PC-9 (cell line): ENCODE measurements at places on chromosomes 3 and 15.

GRCh38 chr3:153897025-153897723 lies 224.0 kb upstream of the ARHGEF26 start:
- DNase-seq: no peak

DNA sequence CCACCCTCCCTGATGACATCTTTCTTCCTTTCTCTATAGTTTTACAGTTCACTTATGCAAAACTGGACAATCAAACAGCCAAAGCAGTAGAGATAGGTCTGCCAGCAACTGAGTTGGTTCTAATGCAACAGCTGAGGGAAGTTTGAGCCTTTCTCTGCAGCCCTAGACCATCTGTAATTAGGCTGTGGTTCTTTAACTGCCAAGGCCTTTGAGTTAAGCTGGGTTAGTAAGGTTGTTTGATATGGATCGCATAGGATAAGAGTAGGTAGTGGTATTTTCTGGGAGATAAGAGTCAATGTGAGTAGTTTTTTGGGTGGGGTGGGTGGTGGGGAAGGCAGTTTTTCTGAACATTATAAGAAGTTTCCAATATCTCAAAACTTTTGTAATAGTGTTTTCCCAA lies 3.0 kb downstream of the RPL39L start:
- DNase-seq: no peak

GRCh38 chr3:121595765-121596406 lies 2.7 kb downstream of the FBXO40 start:
- DNase-seq: no peak

- peak; percentile 91 for DNase-seq
Measured at GRCh38 chr3:129663045-129663446, 56.6 kb upstream of the PLXND1 start.

GRCh38 chr15:66292571-66293418 lies 573 bp upstream of the DIS3L start:
- DNase-seq: no peak

DNA sequence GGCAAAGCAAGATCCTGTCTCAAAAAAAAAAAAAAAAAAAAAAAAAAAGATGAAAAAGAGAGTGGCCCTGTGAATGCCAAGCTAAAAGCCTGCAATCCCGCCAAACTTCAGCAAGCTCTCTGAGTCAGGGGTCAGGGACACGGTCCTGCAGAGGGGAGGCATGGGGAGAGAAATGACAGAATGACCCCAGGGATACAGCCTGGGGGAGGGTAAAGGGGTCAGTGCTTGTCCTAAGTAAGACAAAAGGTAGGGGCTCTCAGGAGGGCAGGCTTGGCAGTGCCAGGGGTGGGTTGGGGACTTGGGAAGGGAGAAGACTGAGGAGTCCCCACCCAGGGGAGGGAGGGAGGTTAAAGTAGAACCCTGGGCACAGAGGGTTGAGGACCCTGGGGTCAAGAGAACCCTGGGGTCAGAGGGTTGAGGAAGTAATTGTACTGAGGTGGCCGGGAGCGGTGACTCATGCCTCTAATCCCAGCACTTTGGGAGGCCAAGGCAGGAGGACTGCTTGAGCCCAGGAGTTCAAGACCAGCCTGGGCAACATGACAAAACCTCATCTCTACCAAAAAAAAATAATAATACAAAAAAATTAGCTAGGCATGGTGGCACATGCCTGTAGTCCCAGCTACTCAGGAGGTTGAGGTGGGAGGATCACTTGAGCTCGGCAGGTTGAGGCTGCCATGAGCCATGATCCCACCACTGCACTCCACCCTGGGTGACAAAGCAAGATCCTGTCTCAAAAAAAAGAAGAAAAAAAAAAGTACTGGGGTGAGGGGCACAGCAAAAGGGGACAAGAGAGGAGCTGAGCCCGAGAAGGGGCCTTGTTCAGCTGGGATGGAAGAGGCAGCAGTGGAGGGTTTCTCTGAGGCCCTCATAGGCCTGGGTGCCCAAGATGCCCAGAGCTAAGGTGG lies 5.2 kb upstream of the SEMA3B start:
- DNase-seq: no peak

DNA sequence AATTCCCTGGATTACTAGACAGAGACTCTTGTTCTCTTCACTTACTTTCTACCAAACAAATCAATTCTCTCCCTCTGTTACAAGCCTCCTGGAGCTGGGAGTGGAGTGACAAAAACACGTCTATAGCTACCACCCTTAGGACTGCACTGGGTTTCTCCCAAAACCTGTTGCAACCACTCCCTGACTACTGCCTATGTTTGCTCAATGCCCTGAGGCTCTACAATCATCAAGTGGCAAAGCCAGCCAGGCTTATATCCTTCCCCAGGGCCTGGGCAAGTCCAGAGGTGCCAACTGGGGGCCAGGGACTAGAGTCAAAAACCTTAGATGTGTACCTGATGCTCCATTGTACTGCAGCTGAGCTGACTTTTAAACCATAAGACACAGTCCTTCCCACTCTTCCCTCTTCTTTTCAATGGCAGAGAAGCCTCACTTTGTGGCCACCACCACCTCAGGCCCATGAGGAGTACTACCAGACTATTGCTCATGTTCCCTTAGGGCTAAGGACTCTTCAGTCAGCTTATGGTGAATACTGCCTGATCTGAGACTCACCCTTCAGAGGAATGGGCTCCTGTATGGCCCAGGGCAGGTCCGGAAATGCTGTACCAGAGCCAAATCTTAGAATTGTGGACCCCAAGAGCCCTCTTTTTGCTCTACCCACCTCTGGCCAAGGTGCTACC lies 125.4 kb upstream of the PLCL2 start:
- no peak for DNase-seq

GRCh38 chr15:38864827-38865581 lies 300.4 kb upstream of the RASGRP1 start:
- DNase-seq: no peak

GRCh38 chr3:107370907-107371306 lies 6.3 kb upstream of the CCDC54 start:
- no peak for DNase-seq

- DNase-seq: no peak
Measured at GRCh38 chr3:141388395-141388794, 20.1 kb downstream of the ZBTB38 start.

DNA sequence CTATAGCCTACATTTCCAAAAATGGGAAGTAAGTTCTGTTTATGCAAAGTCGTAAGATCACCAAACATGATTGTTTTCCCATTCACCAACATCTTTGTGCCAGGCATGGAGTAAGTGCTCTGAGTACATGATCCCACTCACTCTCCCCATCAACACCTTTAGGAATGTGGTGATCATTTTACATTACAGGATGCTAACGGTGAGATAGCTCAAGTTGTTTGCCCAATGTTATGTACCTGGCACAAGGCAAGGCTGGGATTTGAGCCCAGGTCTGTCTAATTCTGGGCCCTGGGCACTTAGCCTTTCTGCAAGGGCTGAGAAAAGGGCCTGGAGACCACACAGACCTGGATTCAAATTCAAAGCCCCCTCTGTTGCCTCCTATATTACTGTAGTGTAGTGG lies 581.7 kb upstream of the CFAP20DC start:
- no peak for DNase-seq

GRCh38 chr15:40328176-40328575 lies 4.7 kb downstream of the INAFM2 start:
- DNase-seq: no peak

- peak; percentile 37 for DNase-seq
Measured at GRCh38 chr15:63833021-63833696, 589 bp downstream of the HERC1 start.

DNA sequence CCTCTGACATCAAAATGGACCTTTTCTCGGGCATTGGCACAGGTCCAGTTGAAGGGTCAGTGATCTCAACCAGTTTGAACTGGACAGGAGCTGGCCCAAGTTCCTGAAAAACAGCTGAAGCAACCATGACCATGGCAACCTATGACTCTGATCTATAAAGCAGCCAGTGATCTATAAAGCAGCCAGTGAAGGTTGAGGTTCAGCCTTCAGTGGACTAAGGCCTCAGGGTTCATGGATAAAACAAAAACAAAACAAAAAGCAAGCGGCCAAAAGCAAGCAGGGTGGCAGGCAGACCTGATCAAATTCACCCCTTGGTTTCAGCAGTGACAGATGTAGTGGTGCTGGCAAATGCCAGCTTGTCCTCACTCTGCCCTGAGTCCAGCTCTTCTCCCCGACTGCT lies 10.0 kb upstream of the CHRNB4 start:
- DNase-seq: no peak

DNA sequence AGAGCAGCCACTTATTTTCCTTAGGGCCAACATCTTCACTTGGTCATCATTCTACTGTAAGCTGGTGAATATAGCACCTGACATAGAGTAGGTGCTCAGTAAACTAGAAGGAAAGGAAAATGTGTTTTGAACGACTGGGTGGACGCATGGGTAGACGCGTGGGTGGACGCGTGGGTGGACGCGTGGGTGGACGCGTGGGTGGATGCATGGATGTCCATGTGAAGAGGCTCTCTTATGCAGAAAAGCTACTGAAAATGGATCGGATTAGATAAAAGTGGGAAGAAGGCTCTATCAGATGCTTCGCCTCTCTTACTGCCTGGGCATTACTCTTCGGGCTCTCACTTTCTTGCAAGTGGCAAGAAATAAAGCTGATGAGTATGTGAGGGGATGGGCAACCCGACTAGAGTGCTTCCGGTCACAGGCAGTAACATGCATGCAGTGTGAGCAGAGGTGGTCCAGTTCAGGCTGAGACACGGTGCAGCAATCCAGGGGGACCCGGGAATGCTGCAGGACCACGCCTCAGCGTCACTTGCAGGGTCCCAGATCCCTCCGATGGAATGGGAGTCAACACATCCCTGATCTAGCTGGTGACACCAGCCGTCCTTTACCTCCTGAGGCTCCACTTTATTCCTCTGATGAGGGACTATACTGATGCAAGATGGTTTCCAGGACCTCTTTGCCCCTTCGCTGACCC lies 138.0 kb upstream of the MEF2A start:
- no peak for DNase-seq

- DNase-seq: no peak
Measured at GRCh38 chr3:130640027-130640426, 106.6 kb downstream of the PIK3R4 start.

- no peak for DNase-seq
Measured at GRCh38 chr3:100231668-100232067, 29.1 kb upstream of the TBC1D23 start.

DNA sequence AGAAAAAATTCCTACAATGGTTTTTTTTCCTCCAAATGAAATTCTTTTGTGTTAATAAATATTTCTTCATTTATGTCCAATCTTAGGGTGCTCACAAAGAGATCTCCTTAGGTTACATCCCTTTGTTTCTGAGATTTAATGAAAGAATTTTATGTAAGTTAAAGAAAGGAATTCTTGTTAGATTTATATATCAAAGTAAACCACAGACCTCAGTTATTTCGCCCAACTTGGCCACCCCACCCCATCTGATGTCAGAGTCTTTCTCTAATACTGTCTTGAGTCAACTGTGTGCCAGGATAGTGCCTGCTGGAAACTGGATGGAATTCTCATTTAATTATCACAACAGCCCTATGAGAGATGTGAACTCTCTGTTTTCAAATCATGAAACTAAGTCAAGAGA lies 259.9 kb downstream of the OPA1 start:
- no peak for DNase-seq

GRCh38 chr15:68419301-68420175 lies 12.4 kb downstream of the ITGA11 start:
- DNase-seq: no peak

DNA sequence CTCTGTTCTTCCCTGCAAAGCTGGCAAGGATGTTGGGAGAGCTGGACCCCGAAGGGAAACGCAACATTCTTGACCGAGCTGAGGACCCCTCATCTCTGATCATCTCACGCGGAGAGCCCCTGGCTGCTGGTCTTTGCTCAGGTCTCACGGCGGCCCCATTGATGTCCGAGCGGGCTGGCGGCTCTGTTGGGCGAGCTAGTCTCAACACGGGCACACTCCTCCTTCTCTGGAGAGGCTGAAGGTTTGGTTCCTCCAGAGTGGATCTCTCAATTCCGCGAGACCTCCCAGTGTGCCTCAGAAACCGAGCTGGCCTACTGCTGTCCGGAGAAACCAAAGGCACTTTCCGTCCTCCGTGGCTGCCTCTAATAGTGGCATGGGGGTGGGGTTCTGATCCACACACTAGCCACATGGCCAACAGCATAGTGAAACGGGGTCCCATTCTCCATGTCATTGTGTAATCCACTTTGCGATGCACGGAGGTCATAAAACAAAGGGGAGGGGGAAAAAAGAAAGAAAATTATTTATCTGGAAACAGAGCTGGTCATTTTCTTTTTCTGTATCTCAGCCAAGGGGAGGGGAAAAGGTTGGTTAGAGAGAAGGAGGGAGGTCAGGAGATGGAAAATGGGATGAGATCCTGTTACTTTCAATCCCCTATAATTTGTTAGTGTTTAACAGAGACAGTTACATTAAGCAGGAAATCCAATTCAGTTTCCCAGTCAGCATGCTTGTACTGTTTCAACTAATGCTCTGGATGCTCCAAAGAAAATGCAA lies 1.3 kb downstream of the CCDC80 start:
- no peak for DNase-seq

GRCh38 chr3:133862161-133862560 lies 33.5 kb downstream of the RAB6B start:
- DNase-seq: no peak

GRCh38 chr3:16512435-16513140 lies 911 bp downstream of the RFTN1 start:
- DNase-seq: no peak

- peak; percentile 58 for DNase-seq
Measured at GRCh38 chr3:20340324-20340928, 154.4 kb upstream of the SGO1 start.

DNA sequence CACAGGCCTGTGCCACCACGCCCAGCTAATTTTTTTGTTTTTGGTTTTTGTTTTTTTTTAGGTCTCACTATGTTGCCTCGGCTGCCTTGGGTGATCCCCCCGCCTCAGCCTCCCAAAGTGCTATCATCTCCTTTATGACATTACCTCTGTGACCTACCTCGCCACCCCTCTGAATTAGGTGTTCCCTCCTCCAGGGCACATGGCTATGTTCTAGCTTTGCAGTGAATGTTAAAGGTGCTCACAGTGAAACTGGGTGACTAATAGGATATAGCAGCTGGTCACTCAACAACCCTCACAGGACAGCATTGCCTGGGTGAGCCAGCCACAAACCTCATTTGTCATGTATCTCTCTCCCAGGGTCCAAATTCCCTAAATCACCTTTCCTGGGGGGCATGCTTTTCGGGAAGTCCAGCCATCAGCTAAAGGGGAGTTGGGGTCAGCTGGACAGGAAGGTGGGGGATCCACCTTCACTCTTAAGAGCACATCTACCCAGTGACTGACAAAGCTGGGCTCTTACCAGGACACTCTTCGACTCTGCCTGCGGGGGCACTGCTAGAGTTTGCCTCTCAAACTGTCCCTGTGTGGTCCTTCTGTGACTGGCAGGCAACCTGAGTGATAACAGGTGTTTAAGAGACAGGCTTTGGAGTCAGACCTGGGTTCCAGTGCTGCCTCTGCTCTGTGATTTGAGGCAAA lies 1.6 kb upstream of the TTLL3 start:
- peak; percentile 54 for DNase-seq

GRCh38 chr3:190119461-190120268 lies 1.0 kb downstream of the P3H2 start:
- peak; percentile 47 for DNase-seq
